Thoracic aorta endothelial cell (primary cell): ENCODE measurements at places on chromosomes 16 and 17. TPM values are rescaled to one million over a fixed set of nuclear protein-coding genes. Genes with fewer than 3 reads are reported as not detected.

CACNG5 gene
- not detected in 2 replicates for total RNA-seq

CTRB2 gene
- total RNA-seq, result not detected in 2 replicates

CCDC182 gene
- not detected in 2 replicates for total RNA-seq

HBQ1 gene
- 0.40 TPM in 1 of 2 replicates, not detected in the other for total RNA-seq

PTX4 gene
- total RNA-seq, result not detected in 2 replicates

AHSP gene
- not detected in 2 replicates for total RNA-seq

TNFRSF17 gene
- total RNA-seq, result not detected in 2 replicates

SLC52A1 gene
- 0.07 TPM in 1 of 2 replicates, not detected in the other for total RNA-seq

SEPTIN1 gene
- total RNA-seq, result under 0.01 and 0.50 TPM in 2 replicates

CES1 gene
- 0.14 TPM in 1 of 2 replicates, not detected in the other for total RNA-seq

EVI2B gene
- total RNA-seq, result 2.0 and 2.5 TPM in 2 replicates

PHKB gene
- total RNA-seq, result 90.3 and 119 TPM in 2 replicates

CREBBP gene
- 33.6 and 34.5 TPM in 2 replicates for total RNA-seq

NOS2 gene
- not detected in 2 replicates for total RNA-seq

MPHOSPH6 gene
- 72.9 and 75.1 TPM in 2 replicates for total RNA-seq

ELMO3 gene
- 0.79 and 0.93 TPM in 2 replicates for total RNA-seq

EVPLL gene
- total RNA-seq, result not detected in 2 replicates

NOTUM gene
- total RNA-seq, result not detected in 2 replicates

ACAP1 gene
- not detected in 2 replicates for total RNA-seq

FBXW10B gene
- 0.22 and 0.27 TPM in 2 replicates for total RNA-seq

PYDC1 gene
- total RNA-seq, result not detected in 2 replicates

MT1M gene
- 2.4 and 2.5 TPM in 2 replicates for total RNA-seq

SULT1A3 gene
- total RNA-seq, result 4.4 and 4.5 TPM in 2 replicates

GAS2L2 gene
- not detected in 2 replicates for total RNA-seq
